ENCODE measurements at places on chromosomes 2 and 18. TPM values are rescaled to one million over a fixed set of nuclear protein-coding genes. Genes with fewer than 3 reads are reported as not detected.
A peak's percentile ranks its signal among the peaks of the same experiment; 100 is the strongest.

- peak; percentile 36 for DNase-seq
Observed at GRCh38 chr2:32863803-32864202, 83.0 kb upstream of the LTBP1 start.

DNA sequence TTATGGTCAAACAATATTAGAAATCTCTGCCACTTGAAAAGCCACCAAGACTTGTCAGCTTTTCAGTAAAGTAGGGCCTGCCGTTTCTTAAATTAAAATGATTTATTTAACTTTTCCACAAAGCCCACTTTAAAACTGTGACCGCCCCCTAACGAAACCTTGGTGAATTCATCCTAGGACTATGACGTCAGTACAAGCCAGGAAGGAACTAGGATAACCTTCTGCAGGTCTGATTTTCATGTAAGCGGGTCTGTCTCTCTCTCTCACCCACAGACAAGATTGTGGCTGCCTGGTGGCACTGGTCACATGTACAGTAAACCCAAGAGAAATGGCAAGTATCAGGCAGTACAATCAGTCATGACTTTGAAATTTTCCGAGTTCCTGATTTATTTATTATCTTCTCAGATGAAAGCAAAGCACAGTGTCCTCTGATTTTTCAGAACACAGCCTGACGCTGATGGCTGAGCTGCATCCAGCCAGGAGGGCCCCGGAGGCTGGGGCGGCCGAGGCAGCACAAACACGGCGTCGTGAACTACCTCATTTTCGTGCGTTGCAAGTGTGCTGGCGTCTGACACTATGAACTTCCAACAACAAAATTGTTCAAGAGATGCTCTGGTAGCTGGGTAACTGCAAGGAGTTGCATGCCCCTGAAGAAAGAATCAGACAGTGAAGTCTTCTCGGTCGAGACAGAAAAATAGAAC, 18.9 kb downstream of the SALL3 start:
- no peak for DNase-seq

EMX1 gene
- not detected for total RNA-seq

OR6B2 gene
- total RNA-seq = not detected
